ENCODE measurements at places on chromosomes 5 and 9.

GRCh38 chr5:86838083-86838482 lies 220.3 kb downstream of the COX7C start:
- no peak for DNase-seq

DNA sequence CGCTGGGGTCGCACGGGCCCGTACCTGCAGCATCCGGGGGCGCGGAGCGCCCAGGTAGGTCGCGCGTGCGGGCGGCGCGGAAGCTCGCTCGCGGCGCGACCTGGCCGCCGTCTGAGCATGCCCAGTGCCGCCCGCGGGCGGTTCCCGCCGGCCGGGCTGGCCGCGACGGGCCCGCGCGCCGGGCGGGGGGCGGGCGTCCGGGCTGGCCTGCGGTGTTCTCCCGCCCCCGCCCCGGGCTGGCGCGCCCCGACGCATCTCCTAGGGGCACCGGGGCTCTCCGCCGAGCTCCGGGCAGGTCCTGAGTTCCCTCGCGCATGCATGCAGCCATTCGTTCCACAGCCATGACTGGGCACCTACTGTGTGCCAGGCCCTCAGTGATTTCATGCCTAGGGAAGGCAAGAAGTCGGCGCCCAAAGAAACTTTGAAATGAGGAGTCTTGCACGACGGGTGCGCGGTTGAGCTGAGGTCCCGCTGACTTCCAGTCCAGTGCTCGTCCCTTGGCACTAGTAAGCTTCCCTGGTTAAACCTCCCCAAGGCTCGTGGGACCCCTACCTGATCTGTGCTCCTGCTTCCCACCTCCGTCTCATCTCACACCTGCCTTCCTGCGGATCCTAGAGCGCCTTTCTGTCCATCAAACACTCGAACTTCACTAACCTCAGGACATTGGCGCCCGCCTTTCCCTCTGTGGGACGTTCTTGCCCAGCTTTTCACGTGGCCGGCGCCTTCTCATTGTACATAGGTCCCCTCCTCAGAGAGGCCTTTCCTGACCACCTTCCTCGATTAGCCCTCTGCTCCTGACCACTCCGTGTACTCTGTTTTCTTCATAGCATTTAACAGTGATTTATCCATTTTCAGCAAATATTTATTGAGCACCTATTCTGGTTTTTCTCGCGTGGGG lies at the start of gene PTPN3:
TSS of gene PTPN3 (minus strand) at position 113 of the 898 bp plus-strand sequence. CDS start 34,873 bp downstream, outside the sequence.
- peak; percentile 61 for DNase-seq

GRCh38 chr5:141150224-141150992 lies 551 bp downstream of the PCDHB6 start:
- no peak for DNase-seq

DNA sequence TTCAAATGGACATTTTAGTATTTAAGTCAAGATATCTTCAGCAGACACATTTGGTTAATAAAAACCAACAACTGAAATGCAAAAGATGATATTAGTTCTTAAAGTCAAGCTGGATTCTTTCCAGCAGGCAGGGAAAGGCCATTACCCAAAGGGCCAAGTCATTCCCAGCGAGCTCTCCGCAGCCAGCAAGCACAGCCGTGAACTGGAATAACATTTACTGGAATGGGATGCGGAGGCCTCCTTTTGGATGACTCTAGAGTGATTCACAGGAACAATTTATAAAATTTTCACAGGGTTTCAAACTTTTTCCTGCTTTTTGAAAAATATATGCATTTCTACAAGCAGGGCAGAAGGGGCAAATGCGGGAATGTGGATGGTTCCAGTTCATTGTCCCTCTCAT lies 76.6 kb upstream of the DAB2 start:
- DNase-seq, result peak; percentile 52

DNA sequence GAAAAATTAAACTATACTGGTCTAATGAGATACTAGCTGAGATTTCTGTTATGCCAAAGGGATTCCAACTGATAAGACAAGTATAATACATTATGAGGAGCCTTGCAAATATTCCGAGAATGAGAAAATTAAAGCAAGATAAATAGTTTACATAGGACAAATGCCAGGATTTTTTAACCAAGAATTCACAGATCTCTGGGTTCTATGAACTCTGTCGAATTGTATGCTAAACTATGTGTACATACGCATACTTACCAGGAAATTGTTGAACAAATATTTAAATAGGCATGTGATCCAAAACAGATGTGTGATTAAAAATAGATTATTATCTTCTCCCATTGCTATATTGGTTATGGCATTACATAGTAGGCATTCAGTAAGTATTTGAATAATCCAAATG lies 616.6 kb downstream of the GABRG2 start:
- no peak for DNase-seq

GRCh38 chr5:133364936-133365707 lies 247.2 kb downstream of the FSTL4 start:
- no peak for DNase-seq

DNA sequence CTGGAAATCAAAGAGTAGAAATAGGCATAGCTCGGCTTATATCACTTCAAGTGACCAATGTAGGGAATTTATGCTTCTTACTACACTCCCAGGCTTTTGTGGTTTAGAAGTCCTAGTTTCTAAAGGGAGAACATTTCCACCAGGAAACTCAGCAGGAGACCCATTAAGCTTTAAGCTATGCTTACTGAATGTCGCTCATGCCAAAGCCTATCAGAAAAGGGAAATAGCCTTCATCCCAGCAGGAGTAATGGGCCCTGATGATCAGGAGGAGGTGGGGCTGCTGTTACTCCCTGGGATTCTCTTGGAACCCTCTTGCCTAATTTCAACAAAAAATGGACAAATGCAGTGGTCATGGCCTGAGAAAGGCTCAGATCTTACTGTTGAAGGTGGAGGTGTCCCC lies 54.5 kb upstream of the SEMA6A start:
- no peak for DNase-seq

DNA sequence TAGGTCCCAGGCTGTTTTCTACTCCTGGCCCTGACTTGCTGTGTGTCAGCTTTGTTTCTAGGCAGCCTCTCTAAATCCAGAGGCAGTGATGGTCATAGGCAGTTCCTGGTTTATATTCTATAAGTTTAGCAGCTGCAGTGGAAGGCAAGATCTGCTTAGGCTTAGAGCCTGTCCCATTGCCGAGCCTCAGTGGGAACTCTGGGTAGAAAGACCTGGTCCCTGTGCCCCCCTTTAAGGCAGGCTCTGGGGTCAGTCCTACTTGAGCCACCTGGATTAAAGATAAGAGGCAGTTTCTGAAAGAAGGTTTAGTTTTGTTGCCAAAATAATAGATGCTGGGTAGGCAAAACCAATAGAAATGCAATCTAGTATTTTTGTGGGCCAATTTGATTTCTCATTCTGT lies 13.6 kb downstream of the MCCC2 start:
- no peak for DNase-seq

- DNase-seq, result no peak
Measured at GRCh38 chr9:127876026-127876763, 1.3 kb downstream of the AK1 start.

- no peak for DNase-seq
Measured at GRCh38 chr5:150500328-150500841, 7.5 kb upstream of the NDST1 start.

DNA sequence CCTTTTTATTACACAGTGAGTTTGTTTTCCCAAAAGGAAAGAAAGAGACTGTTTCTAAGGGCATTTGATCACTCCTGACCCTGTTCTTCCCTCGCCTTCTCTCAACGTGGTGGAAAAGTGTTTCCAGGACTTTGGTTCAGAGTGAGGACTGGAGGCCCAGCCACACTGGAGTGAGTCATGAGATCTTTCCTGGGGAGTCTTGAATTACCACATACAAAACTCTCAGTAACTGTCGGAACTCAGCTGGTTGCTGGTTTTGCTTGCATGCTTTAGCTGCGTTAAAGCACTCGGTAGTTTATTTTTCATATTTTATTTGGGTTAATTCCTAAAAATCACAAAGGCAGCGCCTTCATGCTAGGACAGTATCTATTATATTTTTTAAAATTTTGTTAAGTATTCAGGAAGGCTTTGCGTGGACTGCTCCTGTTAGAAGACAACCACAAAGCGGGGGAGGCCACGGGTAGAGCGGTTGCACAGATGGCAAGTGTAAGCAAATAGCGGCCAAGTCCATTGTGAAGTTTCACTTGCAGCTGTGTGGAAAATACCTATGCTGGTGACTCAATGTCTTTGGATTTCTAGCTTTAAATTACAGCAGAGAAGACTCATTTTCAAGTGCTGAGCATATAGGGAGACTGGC lies 77.7 kb downstream of the ARSB start:
- DNase-seq, result peak; percentile 81

DNA sequence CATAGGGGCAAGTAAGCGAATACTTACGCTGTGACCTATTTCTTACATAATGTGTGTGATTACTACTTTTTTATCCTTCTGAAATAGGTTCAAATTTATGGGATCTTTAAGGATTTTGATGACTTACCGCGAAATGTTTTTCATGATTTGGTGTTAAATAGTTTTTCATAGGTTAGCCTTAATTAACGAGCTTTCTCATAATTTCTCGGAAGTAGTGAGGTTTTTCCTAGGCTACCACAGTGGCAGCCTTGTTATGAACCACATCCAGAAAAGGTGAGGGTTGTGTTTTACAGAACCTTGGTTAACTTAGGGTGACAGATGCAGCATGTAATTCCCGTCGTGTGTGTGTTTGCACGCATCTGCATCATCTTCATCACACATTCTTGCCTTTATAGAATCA lies 1.3 kb downstream of the SH3GL2 start:
- DNase-seq, result no peak

GRCh38 chr9:134366223-134367031 lies 40.2 kb downstream of the RXRA start:
- peak; percentile 97 for DNase-seq

- peak; percentile 88 for DNase-seq
Measured at GRCh38 chr9:99299211-99300102, 77.4 kb downstream of the SEC61B start.

DNA sequence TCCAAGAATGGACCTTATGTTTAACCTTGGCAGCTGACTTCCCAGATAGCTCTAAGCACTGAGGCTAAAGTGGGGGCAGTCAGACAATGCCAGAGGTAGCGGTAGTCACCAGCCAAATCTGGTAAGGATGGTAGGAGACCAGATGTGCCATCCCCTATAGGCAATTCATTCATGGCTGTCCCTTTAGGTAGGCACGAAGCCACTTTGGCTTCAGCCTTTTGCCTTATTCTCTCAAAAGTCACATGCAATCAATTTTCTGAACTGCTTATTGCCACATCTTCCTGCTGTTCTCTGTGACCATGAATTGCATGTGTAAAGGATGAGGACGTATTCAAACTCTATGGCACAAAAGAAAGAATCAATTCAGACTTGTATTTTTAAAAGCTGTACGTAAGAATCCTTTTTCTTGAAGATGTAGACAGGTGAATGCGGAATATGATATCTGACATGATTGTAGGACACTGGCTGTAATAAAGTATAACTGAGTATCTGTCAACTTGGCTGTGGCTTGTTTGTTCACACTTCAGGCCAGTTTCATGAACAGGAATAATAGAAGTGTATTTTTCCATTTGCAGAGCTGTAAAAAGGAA lies 611.7 kb downstream of the NR2F1-AS1 start:
- DNase-seq, result no peak

- DNase-seq, result no peak
Measured at GRCh38 chr9:8622222-8622802, 822.7 kb upstream of the DMAC1 start.

GRCh38 chr5:4250254-4250653 lies 654.6 kb downstream of the IRX1 start:
- DNase-seq, result no peak

DNA sequence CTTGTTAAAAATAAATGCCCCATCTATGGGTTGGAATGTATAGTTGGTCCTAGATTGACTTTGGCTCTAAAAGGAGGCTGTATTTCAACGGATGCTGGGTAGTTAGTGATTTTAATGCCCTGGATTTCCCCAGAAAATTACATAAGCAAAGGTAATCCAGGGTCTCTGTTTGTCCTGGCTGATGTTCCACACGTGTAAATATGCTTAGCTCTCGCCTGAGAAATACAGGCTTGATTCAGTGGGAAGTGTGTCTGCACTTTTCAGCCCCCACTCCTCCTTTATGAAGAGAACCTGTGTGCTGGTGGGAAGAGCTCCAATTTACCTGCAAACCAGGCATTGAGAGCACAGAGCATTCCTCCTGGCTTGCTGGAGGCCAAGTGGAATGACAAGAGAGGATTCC lies 294.6 kb upstream of the CLINT1 start:
- DNase-seq, result no peak

- DNase-seq, result no peak
Measured at GRCh38 chr9:3261484-3261883, 264.3 kb downstream of the RFX3 start.

DNA sequence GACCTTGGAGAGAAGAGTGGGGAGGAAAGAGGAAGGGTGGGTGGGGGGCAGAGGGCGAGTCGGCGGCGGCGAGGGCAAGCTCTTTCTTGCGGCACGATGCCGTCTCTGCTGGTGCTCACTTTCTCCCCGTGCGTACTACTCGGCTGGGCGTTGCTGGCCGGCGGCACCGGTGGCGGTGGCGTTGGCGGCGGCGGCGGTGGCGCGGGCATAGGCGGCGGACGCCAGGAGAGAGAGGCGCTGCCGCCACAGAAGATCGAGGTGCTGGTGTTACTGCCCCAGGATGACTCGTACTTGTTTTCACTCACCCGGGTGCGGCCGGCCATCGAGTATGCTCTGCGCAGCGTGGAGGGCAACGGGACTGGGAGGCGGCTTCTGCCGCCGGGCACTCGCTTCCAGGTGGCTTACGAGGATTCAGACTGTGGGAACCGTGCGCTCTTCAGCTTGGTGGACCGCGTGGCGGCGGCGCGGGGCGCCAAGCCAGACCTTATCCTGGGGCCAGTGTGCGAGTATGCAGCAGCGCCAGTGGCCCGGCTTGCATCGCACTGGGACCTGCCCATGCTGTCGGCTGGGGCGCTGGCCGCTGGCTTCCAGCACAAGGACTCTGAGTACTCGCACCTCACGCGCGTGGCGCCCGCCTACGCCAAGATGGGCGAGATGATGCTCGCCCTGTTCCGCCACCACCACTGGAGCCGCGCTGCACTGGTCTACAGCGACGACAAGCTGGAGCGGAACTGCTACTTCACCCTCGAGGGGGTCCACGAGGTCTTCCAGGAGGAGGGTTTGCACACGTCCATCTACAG lies 760 bp downstream of the NPR3 start:
- peak; percentile 57 for DNase-seq

- no peak for DNase-seq
Measured at GRCh38 chr9:92633614-92634278, 36.2 kb downstream of the IPPK start.

- no peak for DNase-seq
Measured at GRCh38 chr5:137738947-137739346, 3.1 kb upstream of the KLHL3 start.

GRCh38 chr5:113281194-113281593 lies 153.6 kb downstream of the TSSK1B start:
- no peak for DNase-seq

DNA sequence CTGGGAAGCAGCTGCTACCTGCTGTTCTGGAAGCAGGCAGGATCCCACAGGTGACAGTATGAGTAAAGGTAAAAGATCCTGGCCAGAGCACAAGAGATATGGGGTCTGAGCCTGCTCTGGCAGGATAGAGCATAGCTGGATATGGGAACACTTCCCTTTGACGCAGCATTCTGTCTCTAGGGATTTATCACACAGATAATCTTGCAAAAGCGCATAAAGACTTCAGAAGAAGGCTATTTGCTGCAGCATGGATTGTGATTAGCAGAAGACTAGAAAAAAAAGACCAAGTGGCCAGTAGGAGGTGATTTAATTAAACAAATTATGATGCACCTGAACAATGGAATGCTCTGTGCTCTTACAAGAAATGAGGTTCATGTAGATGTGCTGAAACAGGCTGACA lies 52.4 kb upstream of the PWWP2A start:
- no peak for DNase-seq

All from AG08396 (cell line).